Stimulated activated CD8-positive, alpha-beta memory T cell treated with anti-CD3 and anti-CD28 coated beads, Interleukin-7, amount 100 ng/mL, for 48 hours (primary cell): ENCODE measurements at places on chromosomes 6 and 20.

DNA sequence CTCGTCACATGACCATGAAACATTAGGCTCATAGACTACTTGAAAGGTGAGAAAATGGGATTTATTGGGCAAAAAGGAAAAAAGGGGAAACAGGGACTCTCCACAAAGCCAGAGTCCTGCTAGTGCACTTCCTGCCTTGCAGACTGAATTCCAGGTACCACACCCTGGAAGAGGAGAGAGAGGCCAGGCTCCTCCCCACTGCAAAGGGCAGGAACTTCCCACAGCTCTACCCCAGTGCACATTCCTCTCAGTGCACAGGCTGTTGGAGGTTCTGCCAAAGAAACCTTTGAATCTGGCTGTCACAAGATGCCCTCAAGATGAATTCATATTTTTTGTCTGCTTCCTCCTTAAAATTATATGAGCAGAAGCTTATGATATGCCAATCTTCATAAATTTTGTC lies 920.4 kb upstream of the GJE1 start:
- no peak for DNase-seq

GRCh38 chr6:15499591-15499990 lies 163.2 kb downstream of the DTNBP1 start:
- DNase-seq, result no peak

- DNase-seq, result no peak
Observed at GRCh38 chr6:70706491-70707123, 38.9 kb downstream of the SMAP1 start.

- DNase-seq, result no peak
Observed at GRCh38 chr6:144581812-144582537, 296.8 kb downstream of the UTRN start.

DNA sequence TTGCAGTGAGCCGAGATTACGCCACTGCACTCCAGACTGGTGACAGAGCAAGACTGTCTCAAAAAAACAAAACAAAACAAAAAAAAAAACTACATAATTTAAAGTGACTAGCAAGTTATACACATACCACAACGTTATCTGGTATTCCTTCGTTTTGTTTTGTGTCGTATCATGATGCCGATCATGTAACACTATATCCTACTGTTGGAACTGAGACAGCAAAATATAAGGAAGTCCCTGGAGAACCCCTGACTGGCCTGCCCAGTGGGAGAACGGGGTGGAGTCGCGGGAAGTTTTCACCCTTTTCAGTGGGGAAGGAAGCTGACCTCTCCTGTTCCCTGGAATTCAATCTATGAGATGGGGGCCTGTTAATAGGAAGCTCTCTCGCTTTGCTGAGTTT lies 15.1 kb downstream of the SOX4 start:
- no peak for DNase-seq

DNA sequence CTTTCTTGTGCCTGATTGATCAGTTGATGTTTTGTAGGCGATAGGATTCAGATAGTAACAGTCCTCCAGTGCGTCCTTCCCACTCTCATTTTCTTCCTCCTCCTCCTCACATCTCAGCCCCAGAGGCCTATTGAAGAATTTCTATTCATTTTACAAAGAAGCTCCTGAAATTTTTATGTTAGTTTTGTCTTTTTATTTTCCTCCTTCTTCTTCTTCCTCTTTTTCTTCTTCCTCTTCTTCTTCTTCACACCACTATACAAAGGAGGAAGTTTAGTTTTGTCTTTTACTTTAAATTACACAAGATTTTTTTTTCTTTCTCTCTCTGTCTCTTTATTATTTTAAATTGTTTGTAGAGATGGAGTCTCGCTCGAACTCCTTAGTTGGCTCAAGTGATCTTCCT lies 19.1 kb downstream of the BTN2A1 start:
- DNase-seq, result no peak

- DNase-seq, result no peak
Observed at GRCh38 chr6:33755070-33755869, 8.6 kb upstream of the IP6K3 start.

DNA sequence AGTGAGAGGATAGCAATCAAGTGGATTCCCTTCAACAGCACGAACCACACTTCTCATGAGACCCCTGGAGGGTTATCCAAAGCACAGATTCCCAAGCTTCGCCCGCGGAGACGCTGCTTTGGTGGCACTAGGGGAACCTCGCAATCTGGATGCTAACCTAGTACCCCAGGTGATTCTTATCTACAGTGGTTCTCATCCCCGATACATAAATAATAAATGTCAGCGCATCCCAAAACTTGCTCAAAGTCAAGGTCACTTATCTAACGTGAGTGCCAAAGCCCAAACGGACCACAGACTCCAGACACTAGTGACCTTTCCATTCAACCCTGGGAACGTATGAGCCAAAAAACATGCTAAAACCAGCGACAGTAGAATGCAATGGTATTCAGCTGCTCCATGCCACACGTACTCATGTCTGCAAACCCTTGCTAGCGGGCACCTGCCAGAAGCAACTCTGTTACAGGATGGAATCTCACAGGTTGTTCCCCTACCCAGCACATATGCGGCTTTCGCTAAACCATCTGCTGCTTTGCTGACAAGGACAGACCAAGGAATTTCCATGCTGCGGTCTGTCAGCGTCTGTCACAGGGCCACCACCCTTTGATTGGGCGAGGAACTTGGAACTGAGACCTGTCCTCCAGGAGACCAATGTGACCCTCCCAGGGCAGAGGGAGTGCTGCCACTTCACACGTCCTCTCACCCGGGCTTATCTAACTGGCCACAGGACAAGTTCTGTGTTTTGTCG lies 16.8 kb downstream of the MYLK4 start:
- no peak for DNase-seq
